ENCODE measurements at places on chromosomes 6 and 20.

DNA sequence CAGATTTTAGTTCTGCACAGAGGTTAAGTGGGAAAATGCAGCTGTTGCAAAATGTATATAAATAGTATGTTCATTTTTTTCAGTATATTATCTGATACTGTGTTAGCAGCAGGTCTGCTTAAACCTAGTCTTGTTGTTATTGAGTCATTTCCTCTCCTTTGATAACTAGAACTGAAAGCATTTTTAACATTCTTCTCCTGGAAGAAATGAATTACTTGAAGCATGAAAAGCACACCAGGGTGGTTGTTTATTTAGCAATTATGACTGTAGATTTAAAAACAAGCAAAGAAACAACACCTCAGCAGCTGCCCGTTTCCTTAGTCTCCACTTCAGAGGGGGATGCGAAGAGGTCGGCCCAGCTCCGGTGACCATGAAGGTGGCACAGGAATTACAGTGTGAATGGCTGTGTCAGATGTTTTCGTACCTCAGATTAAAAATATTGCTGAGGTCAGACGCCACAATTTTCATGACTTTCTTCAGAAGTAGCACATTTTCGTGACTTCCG lies 53.5 kb downstream of the GOPC start:
- peak; percentile 71 for DNase-seq

DNA sequence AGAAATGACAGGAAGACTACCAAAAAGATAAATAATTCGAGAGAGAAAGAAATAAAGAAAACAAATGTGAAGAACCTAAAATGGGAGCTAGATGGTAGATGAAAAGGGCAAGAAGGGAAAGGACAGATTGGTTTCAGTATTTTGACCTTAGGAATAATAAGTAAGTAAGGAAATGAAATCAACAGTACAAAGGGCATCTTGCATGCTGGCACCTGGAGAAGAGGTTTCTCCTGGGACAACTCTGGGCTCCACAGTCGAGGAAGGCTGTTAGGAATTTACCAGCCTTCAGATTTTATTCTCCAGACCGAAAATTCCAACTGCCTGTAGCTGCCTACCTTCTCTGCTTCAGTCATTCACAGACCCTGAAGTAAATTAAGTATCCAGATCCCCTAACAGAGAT lies 80.5 kb downstream of the SMLR1 start:
- no peak for DNase-seq

DNA sequence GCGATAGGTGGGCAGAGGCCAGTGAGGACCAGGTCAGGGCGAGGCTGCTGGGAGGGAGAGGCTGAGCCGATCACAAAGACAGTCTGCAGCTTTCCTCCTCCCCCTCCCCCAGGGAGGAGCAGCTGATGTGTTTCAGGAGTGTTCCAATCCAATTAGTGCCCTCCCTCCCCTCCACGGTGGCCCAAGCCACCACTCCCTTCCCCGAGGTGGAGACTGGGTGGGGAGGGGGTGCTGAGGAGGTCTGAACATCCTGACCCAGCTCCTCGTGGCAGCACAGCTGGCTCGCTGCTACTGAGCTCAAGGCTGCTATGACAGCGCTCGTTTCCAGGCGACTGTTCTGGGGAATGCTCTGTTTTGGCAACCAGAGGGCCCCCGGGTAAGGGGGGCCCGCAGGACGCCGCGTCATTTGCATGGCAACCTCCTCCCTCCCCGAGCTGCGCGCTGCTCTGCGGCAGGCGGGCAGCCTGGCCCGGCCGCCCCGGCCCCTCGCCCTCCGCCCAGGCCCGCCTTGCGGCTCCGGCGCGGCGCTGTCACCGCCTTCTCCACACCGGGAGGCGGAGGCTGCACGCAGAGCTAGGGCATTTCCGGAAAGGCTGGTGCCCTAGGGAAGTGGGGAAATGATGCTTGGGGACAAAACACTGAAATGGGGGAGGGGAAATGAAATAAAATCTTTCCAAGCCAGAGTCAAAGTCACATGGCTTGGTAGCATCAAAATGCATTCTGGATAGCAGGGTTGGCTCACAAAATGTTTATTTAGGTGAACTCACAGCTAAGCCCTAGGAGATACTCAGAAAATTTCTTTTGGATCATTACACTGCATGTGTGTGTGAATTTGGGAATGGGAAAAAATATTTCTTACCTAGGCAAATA lies 67.4 kb upstream of the PIM1 start:
- DNase-seq = peak; percentile 78

DNA sequence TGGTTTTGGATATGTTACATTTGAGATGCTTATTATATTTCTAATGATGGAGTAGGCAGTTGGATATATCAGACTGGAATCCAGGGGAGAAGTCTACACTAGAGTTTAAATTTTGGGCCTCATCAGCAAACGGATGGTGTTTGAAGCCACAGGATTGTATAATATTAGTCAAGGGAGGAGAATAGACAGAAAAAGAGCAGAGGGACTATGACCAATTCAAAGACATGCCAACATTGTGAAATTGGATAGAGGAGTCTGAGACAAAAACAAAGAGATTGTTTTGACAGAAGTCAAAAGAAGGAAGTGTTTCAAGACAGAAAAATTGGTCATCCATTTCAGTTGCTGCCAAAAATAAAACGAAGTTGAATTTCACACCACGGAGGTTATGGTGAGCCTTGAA lies 66.5 kb downstream of the NOX3 start:
- DNase-seq = no peak

DNA sequence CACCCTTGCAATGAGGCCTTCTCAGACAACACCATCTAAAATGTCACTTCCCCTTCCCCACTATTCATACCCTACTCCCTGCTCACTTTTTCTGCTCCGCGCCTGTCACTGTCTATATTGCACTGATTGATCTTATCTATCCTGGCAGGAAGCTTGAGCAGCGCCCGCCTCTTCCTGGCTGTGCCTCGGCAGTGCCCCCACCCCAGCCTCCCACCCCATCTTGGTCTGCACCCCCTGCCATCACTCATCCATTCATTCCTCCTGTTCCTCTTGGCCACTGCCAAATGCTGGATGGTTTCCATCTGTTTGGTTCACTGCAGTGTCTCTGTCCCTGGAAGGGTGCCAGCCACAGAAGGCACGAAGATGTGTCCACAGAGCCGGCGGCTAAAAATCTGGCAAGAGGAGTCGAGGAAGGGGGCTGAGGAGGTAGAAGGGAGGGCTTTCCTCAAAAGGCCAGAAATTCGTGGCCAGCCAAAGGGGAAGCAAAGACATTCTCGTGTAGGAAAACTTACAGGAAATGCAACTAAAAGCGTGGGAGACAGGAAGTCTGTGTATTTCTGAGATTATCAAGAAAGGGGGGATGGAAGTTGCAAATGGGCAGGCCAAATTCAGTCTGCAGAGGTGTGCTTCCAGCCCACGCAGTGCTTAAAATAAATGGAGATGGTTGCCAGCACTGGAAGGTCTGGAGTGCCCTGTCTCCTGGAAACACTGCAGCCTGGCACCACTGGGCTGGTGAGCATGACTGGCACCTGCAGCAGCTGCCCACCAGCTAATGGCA lies 27.6 kb downstream of the SYNJ2 start:
- DNase-seq = peak; percentile 48

- DNase-seq = no peak
Observed at GRCh38 chr6:82554666-82555065, 191.0 kb downstream of the TPBG start.

DNA sequence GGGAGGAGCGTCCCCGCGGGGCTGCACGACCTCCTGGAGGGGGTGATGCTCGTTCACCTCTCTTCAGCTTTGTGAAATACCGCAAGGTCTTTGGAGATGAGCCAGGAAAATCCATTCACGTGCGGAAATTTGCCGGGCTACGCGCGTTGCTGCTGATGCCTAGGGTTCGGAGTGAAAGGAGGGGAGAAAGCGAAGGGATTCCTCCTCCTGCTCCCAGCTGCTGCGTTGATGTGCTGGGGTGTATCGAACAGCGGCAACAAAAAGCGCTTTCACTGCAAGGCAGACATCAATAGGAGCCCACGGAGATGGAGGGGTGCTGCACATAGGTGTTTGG lies 391 bp upstream of the B3GAT2 start:
- no peak for DNase-seq

DNA sequence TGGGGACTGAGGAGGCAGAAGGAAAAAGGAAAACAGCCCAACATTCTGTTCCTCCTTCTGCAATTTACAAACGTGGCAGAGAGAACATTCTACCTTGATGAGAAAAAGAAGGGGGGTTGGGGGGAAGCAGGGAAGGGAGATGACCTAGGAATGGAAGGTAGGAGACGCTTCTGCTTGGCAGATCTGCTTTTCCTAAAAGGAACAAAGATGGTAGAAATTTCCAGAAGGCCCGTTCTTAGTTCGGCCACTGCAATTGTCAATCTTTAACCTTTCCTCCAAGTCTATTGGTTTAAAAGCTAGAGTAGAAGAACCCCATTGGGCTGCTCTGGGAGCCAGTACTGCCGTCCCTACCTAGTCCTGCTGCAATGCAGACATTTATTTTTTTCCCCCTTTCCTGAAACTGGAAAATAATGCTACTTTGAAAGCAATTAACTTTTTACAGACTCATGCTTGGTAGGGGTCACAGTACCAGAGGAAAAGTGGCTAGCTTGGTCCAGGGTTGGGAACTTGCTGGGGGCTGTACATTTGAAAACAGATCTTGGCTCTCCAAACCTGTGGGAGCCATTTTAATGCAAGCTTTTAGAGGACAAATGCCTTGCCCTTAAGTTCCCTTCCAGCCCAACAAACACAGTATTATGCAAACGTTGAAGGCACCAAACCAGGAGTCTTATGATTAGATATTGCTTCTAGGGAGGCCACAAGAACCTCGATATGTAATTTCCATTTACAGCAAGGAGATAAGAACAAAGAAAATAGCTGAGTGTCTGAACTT lies 2.6 kb downstream of the ZMYND8 start:
- no peak for DNase-seq

DNA sequence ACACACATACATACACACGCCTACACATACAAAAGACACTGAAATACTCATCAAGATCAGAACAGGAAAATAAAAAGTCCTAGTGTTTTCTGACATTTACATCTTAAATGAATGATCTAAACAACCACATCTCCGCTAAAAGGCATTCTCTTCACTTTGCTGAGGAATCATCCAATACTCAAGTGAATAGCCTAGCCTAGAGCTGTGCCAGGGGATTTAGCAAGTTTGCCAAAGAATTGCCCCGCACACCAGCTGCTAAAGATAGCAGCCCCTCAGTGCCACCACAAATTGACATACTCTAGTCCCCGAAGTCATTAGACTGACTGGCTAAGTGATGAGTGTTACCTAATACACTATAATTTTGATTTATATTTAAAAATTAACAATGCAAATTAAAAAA lies 246.8 kb upstream of the POU3F2 start:
- no peak for DNase-seq

DNA sequence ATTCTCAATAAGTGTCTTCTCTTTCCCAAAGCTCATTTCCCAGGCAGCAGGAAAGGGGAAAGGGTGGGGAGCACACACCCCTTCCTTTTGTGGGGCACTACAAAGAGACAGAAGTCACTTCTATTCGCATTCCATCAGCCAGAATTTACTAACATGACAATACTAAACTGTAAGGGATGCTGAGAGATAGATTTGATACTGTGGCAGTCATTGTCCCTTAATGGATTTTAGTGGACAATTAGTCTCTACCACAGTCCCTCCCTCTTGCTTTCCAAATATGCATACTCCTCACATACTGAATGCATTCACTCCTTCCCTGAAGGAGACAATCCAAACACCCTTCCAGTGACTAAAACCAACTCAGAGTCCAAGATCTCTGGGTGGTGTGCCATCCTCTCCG lies 50.5 kb downstream of the ABRACL start:
- no peak for DNase-seq

GRCh38 chr20:44218446-44218845 lies 7.9 kb upstream of the OSER1 start:
- DNase-seq = peak; percentile 40

DNA sequence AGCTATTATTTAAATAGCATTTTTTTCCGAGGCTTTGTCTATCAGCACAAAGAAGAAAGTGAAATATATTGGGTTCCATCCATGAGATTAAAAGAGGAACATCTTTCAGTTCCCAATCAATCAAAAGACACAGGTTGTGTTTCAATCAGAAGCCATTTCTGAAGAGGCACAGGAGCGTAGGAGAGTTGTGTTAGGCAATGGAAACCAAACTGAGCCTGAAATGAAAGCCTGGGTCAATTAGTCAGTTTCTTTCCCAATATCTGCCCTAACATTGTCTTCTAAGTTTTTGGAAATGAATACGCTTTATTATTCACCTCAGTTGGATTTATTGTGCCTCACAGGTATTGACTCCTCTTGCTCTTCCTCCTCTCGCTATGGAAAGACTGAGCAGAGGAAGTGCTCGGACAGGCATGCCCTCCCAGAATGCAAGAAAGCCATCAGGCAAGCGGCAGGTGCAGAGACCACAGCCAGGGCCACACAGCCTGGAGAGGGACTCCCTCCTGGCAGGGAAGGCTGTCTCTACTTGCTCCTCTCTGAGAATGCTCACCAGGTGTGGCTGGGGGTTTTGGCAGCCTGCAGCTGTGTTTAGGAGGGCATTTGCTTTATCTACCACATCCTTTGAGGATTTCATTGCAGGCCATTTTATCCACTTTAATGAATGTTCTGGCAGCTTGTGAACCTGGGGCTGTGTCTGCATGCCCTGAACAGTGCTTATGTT lies 100.8 kb upstream of the NEDD9 start:
- DNase-seq = no peak

- DNase-seq = no peak
Observed at GRCh38 chr6:150267686-150268561, 100.9 kb upstream of the IYD start.

GRCh38 chr6:30487926-30488325 lies 1.4 kb upstream of the HLA-E start:
- no peak for DNase-seq

GRCh38 chr6:15017261-15017660 lies 228.6 kb upstream of the JARID2 start:
- peak; percentile 44 for DNase-seq

- no peak for DNase-seq
Observed at GRCh38 chr20:43229696-43230095, 40.0 kb upstream of the PTPRT start.

DNA sequence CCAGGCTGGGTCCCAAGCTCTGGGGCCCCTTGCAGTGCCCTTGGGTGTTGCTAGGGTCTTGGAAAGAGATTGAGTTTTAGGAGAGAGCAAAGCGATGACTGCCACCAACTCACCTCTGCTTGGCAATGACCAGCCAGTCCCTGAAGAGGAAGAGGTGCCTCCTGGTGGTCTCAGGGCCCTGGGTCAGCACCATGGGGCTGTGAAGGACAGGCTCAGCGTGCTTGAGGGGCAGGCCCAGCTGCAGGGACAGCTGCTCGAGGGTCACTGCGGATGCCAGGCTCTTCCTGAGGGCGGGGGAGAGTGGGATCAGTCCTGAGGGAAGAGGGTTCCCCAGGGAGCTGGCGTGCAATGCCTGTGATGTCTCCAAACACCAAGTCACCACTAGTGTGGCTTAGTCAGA lies 50.8 kb upstream of the TAGAP start:
- no peak for DNase-seq

GRCh38 chr6:169738204-169738975 lies 13.0 kb downstream of the DYNLT2 start:
- no peak for DNase-seq

- DNase-seq = no peak
Observed at GRCh38 chr6:133887156-133887879, 1.6 kb upstream of the TCF21 start.
